WERI-Rb-1 (cell line): ENCODE measurements at places on chromosomes 2 and 18.
A peak's percentile ranks its signal among the peaks of the same experiment; 100 is the strongest.

- DNase-seq, result no peak
Observed at GRCh38 chr2:182584462-182584861, 131.6 kb upstream of the DNAJC10 start.

DNA sequence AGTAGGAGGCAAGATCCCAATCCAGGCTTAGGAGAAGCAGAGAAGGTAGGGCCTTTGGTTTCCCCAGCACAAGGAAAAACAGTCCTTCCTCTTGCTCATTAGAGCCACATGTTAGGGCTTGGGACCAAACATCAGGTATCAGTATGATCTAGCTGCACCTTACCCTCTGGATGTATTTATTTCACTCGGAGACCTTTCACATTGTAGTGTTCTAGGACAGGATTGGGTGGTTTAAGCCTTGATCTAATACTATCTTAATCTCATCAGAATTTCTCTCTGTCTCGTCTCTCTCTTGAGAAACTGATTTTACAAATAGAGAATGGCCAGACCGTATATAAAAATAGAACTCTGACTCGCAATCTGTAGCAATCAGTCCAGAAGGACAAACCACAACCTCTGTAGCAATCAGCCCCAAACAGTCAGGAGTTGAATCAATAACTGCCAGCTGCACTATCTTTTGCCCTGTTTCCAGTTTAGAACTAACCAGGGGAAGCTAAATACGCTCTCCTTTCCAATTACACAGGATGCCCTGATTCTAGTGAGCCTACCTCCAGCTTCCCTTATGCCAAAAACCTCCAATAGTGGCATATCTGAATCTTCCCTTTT, 207.1 kb downstream of the TDRD15 start:
- DNase-seq, result no peak

- DNase-seq, result no peak
Observed at GRCh38 chr2:37318401-37318800, 6.2 kb downstream of the PRKD3 start.

DNA sequence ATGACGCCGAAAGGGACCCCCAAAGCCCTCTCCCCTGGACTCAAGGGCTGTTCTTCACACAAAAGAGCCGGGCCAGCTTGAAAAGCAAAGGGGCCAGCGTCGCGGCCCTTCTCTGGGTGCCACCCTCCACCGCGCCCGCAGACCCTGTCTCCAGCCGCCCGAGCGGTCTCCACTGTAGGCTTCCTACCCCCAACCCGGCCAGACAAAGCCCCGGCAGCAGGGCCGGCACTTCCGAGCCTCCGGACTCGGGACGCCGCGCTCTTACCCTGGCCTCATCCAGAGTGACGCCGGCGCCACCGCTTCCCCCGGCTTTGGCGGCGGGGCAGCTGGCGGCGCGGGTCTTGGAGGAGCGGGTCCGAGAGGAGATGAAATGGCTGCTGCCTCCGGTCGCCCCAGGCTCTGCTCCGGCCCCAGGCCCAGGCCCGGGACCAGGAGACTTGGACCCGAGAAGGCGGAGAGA, 603 bp downstream of the ATAD2B start:
- peak; percentile 50 for DNase-seq

- no peak for DNase-seq
Observed at GRCh38 chr2:239306274-239307220, 94.3 kb downstream of the HDAC4 start.
